Activated T-helper 1 cell treated with anti-CD3 and anti-CD28 coated beads, Interleukin-12 subunit alpha, Interleukin-12 subunit beta, Interleukin-2, Interleukin-4 antibody, amounts not matched to agents 30 ng/mL and 10 ng/mL and 1 ng/mL, durations not matched to agents 14 hours and 24 hours and 36 hours (primary cell): ENCODE measurements at places on chromosomes 3 and 15.

DNA sequence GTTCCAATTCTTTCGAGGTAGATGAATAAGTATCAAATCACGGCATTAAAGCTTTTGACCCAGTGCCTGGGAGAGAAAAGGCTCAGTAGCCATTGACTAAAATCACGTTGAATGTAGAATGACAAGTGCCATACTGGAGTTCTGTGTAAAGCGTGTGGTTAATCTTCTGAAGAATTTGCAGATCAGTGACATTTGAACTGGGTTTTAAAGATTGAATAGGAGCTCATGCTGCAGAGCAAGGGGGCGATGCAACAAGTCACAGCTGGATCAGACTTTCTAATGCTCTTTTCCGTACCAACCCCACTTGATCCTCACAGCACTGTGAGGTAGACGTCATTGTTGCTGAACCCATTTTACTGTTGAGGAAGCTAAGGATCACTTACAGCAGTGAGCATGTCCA lies 49.5 kb upstream of the TPM1 start:
- peaks cover 8% of the 10 kb centered on the region for H3K27me3 ChIP-seq
- no peak overlapping the region for H3K4me3 ChIP-seq
- H3K36me3 ChIP-seq, result no peaks in the 10 kb centered on the region
- no peak overlapping the region for H3K27ac ChIP-seq
- H3K4me1 ChIP-seq, result no peaks in the 10 kb centered on the region

- peaks cover 3% of the 10 kb centered on the region for H3K36me3 ChIP-seq
- H3K4me3 ChIP-seq, result peak overlapping the region; percentile 95
- peaks cover 40% of the 10 kb centered on the region for H3K4me1 ChIP-seq
These were observed 474 bp upstream of the PDE8A start for GRCh38 chr15:84981054-84981710.

- no peak for DNase-seq
- no peak overlapping the region for H3K4me3 ChIP-seq
- no peaks in the 10 kb centered on the region for H3K4me1 ChIP-seq
- no peaks in the 10 kb centered on the region for H3K36me3 ChIP-seq
These were observed 249.6 kb upstream of the ROBO1 start for GRCh38 chr3:80017369-80017768.

DNA sequence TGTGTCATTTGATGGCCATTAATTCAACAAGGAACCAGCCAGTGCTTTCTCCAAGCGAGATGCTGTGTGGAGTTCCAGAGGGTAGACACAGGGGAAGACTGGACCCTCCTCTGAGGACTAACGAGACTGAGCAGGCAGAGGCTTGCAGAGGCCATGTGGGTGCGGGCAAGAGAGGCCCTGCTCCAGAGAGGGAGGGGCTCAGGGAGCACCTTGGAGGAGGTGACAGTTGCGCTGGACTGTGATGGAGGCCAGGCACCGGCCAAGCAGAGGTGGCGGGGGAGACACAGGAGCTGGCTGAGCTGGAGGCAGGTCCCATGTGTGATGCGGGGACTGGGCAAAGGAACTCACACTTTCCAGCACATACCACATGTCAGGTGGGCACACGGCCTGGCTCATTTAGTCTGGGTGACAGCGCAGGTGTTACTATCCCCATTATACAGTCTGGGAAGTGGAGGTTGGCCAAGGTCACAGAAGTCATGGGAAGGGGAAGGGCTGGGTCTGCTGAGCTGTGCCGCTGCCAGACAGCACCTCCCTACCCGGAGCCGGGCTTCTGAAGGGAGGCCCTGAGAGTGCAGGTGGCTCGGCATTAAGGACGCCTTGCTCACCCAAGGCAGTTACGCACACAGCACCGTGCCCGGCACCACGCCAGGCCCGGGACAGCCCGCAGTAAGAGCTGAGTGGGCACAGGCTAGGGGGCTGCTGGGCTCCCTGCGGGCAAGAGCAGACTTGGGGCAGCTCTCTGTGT lies 3.7 kb downstream of the MELTF start:
- peaks cover 10% of the 10 kb centered on the region for H3K27me3 ChIP-seq
- no peaks in the 10 kb centered on the region for H3K36me3 ChIP-seq
- H3K27ac ChIP-seq, result no peak overlapping the region
- H3K4me3 ChIP-seq, result peak overlapping the region; percentile 11
- H3K4me1 ChIP-seq, result peaks cover 6% of the 10 kb centered on the region
- no peak for DNase-seq

DNA sequence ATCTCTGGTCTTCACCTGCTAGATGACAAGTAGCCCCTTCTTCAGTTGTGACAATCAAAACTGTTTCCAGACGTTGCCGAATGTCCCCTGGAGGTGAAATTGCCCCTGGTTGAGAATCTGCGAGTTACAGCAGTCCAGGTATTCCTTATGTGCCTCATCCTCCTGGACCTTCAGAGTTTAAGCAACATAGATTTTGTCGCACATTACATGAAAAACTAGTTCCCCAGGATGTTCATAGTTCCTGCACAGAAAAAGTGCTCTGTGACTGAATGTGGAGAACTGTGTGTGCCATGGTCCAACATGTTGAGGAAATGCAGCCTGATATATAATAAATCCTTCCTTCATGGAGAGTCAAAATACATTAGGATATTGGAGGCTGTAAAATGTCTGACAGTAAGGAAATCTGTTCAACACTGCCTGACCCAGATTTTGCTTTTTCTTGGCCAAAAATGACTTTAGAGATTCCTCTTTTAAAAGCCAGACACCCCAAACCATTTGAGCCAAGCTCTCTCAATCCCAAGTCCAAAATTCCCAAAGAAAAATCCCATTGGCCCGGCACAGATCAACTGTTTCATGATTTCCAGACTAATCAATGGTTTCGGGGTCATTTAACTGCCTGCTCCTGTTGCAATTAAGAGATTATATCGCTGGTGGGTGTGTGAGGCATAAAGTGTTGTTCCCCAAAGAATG lies 20.4 kb upstream of the SHC4 start:
- peaks cover 6% of the 10 kb centered on the region for H3K27me3 ChIP-seq
- no peaks in the 10 kb centered on the region for H3K4me1 ChIP-seq
- no peak overlapping the region for H3K4me3 ChIP-seq

DNA sequence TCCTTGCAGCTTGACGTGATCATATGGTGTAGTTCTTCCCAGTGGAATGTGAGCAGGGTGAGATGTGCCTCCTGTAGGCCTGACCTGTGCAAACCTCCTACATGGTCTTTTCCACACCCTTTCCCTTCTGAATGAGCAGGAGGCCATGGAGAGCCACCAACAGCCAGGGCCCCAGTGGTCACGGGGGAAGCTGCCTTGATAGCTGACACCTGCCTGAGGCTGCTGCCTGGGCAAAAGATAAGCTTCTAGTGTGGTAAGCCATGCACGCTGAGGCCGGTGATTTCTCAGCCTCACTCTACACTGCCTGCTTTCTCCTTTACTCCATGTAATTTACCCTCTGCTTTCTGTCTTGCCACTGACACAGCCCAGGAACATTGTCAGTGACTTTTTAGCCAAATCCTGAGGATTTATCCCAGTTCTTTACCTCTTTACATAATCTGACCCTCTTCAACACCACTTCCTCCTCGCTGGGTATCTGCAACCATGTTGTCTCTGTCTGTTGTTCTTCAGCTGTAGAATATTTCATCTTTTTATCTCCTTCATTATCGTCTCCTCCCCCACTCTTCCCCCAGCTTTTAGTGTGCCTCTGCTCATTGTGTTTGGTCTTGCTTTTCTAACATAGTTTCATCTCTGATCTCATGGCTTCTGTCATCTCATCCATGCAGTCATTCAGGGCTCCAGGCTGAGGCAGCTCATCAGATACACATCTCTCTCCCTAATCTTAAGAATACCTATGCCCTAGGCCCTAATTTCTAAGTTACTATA lies 11.2 kb upstream of the KBTBD12 start:
- no peaks in the 10 kb centered on the region for H3K36me3 ChIP-seq
- H3K4me1 ChIP-seq, result no peaks in the 10 kb centered on the region
- H3K4me3 ChIP-seq, result no peak overlapping the region
- DNase-seq, result no peak
- H3K27me3 ChIP-seq, result peaks cover 9% of the 10 kb centered on the region

DNA sequence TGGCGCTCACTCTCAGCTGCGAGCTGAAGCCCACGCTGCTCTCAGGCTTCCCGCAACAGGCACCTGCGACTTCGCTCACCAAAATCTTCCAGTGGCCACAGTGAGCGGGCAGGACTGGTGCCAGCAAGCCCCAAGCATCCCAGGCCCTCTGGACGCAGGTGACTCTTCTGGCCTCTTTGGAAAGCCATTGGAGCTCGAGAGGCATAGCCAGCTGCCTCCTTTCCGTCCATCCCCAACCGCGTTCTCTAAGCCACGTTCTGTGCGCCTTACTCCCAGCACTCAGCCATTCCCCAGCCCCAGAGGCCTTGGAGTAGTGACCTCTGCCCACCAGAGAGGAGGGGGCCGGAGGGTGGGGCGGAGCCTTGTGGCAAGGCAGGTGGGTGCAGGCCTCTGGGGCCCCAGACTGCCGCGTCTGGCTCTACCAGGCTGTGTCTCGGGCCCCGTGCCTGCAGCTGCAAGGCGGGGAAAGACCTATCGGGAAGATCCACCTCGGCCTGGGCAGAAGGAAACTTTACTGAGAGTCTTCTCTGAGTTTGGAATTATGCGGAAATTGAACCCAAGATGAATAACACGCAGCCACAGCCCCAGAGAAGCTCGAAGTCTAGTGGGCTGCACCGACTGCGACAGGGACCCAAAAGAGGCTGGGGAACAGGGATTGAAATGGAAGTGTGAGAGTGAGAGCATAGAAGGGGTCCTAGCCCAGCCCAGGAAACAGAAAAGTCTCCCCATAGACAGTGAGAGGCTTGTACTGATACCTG lies 3.6 kb upstream of the SOX14 start:
- no peaks in the 10 kb centered on the region for H3K36me3 ChIP-seq
- peaks cover 43% of the 10 kb centered on the region for H3K27me3 ChIP-seq
- no peak overlapping the region for H3K27ac ChIP-seq
- no peak for DNase-seq

- H3K27me3 ChIP-seq, result peaks cover 2% of the 10 kb centered on the region
- no peak overlapping the region for H3K4me3 ChIP-seq
- H3K36me3 ChIP-seq, result no peaks in the 10 kb centered on the region
- H3K4me1 ChIP-seq, result no peaks in the 10 kb centered on the region
- no peak for DNase-seq
These were observed 153.2 kb downstream of the MYRIP start for GRCh38 chr3:39962581-39962980.
